ENCODE measurements at places on chromosomes 4 and X.

DNA sequence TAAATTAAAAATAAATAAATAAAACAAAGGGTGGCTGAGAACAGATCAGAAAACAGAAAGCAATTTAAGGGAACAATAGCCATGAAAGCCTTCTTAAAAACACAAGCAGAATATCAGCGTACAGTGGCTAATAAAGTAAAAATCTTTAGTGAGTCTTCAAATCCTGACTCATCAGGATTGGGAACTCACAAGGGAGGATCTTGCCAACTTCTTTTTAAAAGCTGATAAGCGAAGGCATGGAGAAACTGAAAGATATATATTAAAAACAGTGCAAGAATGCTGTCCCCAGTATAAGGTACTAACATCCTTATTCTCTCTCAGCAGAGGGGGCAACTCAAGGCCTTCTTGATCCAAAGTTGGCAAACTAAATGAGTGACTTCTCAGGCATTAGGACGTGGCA, 180.1 kb downstream of the DHX15 start:
- DNase-seq: no peak

- no peak for DNase-seq
Observed at GRCh38 chrX:11757397-11757718, 679 bp upstream of the MSL3 start.

DNA sequence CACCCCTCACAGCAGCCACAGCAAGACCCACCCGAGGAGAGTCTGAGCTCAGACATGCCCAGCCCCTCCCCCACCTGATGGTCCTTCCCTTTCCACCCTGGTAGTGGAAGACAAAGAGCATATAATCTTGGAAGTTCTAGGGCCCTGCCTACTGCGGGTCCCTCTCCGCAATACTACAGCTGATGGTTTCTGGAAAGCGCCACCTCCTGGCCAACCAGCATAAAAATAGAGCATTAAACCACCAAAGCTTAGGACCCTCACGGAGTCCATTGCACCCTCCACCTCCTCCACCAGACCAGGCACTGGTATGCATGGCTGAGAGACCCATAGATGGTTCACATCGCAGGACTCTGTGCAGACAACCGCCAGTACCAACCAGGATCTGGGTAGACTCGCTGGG, 78.2 kb downstream of the SH3BGRL start:
- DNase-seq: no peak

DNA sequence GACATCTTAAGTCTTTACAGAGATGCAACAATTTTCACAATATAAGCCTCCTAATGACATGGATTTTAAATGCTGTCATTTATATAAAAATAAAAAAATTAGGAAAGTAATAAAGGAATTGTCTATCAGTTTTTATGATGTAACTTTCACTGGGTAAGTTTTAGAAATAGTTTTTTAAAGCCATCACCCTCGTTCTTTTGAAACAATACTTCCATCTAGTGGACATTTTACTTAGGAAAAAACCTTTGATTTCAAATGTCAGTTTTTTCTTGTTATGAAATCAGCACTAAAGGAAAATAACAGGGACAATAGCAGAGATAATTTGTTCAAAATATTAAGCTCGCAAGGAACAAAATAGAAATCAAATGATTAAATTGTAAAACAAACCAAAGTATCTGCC, 24.3 kb upstream of the NDNF start:
- DNase-seq: no peak

DNA sequence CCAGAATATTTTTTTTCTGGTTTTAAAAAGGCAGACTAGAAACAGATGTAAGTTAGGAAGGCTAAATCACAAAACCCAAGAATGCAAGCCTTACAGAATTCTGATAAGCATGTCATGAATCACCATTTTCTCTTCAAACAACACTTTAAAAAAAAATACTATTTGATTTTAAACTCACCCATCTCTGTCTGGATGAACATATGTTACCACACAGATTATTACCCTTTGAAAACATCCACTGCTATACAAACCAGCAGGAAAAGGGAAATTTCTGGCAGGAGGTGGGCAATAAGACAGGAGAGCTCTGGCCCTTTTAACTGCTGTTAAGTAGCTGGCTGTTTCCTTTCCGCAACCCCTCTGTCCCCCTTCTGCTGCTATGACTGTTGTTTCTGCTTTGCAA, 317.7 kb upstream of the NOCT start:
- DNase-seq: no peak

DNA sequence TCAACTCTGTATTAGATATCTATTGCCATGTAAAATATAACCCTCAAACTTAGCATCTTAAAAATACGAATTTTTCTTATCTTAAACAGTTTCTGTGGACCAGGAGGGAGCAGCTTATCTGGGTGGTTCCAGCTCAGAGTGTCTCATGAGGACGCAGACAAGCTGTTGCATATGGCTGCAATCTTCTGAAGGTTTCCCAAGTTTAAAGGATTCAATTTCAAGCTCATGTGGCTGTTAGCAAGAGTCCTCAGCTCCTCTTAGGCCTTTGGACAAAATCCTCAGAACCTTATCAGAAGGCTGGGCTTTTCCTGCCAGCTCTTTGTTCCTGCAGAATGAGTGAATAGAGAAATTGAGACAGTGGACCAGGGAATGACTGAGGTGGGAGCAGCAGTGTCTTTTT, 2.8 kb upstream of the CTSO start:
- no peak for DNase-seq

Data from stimulated activated CD4-positive, alpha-beta T cell treated with anti-CD3 and anti-CD28 coated beads, Interleukin-1b, Interleukin-23, amount 100 ng/mL, for 1 hour (primary cell).